ENCODE measurements at places on chromosomes 2 and 18.

DNA sequence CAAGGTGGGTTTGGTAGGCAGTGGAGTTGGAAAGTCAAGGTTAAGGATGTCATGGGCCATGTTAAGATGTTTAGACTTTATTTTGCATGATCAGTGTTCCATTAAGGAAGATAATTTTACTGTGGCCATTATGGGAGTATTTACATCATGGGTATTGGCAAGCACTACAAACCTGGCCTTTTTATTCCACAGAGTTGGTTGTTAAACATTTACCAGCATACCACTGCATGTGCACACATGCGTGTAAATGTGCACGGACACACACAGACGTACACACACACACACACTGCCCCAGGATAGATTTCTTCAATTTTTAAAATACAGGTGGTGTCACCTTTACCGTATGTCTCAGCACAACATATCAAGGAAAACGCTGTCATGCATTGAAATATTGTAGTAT is 51.4 kb upstream of the ITGA6 start:
- no peak for DNase-seq

GRCh38 chr2:190250421-190250820 is 69.2 kb downstream of the HIBCH start:
- DNase-seq = no peak

- no peak for DNase-seq
Observed at GRCh38 chr18:75837316-75837715, 409.8 kb upstream of the SMIM21 start.

DNA sequence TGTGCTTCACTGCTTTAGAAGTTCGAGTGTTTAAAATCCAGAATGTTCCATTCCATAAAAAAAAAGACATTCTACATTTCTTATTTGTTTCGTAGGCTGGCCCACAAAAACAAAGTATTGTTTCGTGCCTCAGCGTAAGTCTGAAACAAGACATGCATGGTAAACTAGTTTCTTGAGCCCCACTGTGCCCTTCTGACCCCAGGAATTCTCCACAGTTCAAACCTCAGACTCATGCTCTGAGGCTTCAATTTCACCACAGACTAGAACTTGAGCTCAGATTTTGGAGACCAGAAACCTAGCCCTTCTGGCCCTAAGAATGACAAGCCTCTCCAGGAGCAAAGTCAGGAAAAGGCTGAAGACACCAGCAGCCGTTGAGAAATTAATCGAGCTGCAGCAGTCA is 151.5 kb downstream of the SLC8A1 start:
- DNase-seq = no peak

GRCh38 chr2:239027391-239028252 is 179.7 kb downstream of the TWIST2 start:
- DNase-seq = no peak

DNA sequence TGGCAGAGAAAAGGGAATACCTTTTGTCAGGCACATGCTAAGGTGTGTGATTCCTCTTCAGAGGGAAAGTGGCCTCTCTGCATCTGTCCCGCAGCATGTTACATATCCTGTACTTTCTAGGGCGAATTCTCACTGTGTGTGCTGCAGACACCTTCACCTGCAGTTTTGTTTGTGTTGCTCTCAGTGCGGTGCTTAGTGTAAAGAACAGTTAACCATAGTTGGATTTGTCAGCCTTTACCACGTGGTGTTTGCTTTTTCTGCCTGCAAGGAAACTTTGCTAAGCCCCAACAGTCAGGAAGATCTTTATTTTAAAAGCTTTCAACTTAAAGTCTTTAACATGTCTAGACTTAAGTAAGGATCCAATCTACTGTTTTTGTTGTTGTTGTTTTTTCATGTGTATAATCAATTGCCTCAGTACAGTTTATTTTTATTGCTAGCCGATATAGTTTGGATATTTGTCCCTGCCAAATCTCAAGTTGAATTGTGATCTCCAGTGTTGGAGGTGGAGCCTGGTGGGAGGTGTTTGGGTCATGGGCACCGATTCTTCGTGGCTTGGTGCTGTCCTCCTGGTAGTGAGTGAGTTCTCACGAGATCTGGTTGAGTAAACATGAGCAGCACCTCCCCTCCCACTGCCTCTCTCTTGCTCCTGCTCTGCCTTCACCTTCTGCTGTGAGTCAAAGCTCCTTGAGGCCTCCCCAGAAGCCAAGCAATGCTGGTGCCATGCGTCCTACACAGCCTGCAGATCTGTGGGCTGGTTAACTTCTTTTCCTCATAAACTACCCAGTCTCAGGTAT is 90.6 kb downstream of the SNTG2 start:
- DNase-seq = no peak

- DNase-seq = no peak
Observed at GRCh38 chr2:173056705-173057364, 18.8 kb upstream of the MAP3K20 start.

- DNase-seq = no peak
Observed at GRCh38 chr2:55118643-55119083, 68.4 kb upstream of the RTN4 start.

DNA sequence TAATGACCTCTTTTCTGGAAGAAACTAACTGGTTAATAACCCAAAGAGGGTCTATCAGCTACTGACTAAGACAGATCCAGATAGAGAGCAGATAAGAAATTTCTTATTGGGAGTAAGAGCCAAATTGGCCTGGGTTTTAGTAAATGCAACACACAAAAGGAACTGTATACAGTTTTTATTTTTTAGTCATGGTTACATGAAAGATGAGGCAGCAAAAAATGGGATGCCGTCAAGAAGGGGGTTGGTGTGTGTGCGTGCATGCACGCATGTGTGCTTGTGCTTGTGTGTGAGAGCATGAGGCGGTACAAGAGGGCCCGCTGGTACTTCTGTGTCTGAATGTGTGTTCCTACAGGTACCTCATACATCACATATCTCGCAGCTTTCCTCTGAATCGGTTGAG is 466.2 kb upstream of the HNRNPA3 start:
- DNase-seq = no peak

DNA sequence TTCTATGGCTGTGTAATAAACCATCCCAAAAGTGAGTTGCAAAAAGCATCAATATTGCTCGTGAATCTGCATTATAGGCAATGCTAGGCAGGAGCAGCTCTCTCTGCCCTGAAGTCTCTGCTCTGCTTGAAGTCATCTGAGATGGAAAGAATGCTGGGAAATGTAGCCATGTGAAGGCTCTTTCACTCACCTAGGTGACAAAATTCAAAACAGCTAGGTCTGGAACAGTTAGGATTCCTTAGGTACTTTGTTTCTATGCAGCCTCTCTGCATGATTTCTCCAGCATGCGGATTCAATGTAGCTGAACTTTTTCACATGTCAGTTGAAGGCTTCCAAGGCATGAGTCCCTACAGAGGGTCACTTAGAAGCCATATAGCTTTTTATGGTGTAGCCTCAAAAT is 1383.7 kb downstream of the LRP1B start:
- no peak for DNase-seq

All from stimulated activated CD4-positive, alpha-beta T cell treated with anti-CD3 and anti-CD28 coated beads, Interleukin-1b, Interleukin-23, amount 100 ng/mL, for 1 hour (primary cell).